SW 1271 (cell line): ENCODE measurements at places on chromosomes 16 and 17.

DNA sequence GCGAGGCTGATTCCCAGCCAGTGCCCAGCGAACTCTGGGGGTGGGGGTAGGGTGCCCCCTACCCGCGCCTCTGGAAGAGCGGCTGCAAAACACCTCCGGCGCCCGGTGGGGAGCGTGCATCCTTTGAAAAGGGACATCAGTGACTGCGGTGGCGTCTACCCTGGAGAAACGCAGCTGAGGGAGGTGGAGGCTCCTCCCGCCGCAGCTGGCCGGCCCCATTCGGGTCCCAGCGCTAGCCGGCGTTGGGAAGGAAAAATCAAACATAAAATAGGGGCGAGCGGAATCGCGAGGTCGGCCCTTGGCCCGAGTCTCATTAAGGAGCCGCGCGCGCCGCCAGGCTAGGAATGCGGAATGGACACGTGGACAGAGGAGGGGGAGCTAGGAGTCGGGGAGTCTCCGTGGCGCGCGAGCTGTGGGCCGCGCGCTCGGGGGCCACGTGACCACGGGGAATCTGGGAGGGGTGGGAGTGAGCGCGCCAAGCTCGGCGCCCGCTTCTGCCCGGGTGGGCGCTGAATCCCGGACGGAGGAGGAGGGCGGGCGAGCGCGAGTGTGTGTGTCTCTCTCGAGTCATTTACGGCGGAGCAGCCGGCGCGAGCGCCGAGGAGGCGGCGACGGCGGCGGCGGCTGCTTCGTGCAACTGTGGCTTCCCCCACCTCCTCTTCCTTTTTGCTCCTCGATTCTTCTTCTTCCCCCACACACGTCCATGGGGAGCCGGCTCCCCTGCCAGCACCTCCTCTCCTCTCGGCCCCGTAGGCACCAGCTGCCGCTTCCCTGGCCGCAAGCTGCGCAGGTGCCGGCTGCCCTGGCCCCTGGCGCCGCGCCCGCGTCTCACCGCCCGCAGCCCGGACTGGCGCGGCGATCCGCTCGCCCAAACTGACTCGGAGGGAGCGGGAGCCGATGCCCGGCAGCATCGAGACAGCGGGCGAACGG is at the start of gene TMEM132E:
TMEM132E (plus strand) TSS at position 566 of the 930 bp plus-strand sequence. CDS start 1,495 bp downstream, outside the sequence.
- DNase-seq, result no peak

GRCh38 chr17:83054518-83055125 is 24.8 kb upstream of the METRNL start:
- no peak for DNase-seq

GRCh38 chr16:62939687-62940086 is 903.4 kb upstream of the CDH8 start:
- no peak for DNase-seq

DNA sequence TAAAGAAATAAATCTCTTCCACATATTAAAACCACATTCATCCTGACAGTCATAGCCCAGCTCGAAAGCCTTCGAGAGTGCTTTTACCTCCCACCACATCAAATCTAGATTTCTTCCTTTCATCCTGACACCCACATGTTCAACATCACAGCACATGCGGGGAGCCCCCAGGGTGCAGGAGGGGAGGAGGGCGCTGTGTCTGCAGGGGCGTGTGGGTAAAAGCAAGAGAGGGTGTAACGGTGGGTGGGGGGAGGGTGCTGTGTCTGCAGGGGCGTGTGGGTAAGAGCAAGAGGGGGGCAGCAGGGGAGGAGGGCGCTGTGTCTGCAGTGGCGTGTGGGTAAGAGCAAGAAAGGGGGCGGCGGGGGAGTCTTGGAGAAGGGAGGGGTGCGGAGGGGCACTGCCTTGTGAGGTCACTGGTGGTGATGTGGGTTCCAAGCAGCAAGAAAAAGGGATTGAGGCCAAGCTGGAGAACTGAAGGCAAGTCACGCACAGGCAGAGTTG is 34.7 kb downstream of the ADCY9 start:
- no peak for DNase-seq

DNA sequence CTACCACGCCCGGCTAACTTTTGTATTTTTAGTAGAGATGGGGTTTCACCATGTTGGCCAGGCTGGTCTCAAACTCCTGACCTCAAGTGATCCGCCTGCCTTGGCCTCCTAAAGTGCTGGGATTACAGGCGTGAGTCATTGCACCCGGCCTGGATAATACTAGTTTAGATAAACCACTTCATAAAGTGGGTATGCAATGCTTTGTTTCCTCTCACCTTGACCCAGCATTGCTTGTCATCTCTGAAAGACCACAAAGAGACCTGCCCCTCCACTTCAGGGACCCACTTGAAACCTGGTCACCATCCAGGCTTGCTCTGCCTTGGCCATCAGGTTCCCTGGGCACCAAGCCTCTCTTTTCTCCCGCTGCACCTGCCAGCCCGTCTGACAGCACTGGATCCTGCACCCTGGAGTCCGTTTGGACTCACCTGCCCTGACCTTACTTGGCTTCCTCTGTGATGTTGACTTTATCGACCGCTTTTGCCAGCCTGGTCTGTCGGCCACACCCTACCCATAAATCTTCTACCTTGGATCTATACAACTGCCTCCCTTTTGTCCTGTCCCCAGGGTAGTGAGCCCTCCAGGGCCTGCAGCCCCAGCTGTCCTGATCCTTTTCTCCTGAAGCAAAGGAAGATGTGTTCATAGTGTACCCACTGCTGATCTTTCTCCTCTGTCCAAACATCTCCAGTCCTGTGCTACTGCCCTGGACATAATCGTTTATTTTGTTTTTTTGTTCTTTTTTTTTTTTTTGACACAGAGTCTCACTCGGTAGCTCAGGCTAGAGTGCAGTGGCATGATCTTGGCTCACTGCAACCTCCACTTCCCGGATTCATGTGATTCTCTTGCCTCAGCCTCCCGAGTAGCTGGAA is 12.7 kb upstream of the ZG16 start:
- DNase-seq, result no peak

DNA sequence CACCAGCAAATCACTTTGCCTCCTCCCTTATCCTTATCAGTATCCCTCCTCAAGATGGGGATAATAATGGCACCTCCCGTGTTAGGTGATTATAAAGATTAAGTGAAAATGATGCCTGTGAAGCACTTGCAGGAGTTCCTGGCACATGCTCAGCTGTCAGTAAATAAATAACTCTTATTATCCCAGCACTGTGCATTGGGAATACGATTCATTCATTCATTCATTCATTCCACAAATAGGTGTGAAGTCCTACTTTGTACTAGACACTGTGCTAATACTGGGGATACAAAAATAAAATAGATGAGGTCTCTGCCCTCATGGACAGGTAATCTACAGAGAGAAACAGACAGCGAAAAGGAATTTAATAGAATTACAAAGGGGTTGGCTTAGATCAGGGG is 2.0 kb downstream of the XYLT2 start:
- no peak for DNase-seq

GRCh38 chr16:11224894-11225676 is 30.9 kb downstream of the SOCS1 start:
- DNase-seq, result no peak

GRCh38 chr17:51668155-51668962 is 408.0 kb downstream of the UTP18 start:
- no peak for DNase-seq

DNA sequence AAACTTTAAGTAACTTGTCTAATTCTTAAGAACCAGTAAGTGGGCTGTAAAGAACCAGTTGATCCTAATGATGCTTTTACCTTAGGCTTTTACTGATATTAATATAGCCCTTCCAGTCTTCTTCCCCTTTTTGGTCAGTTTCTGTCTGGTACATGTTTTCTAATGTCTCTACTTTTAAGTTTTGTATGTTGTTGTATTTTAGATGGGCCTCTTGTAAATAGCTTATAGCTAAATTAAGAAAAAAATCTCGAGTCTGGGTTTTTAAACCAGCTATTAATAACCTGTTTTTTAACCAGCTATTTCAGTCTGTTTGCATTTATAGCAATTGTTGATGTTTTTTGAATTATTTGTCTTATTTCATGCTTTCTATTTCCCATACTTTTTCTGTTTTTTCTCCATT is 79.0 kb downstream of the PITPNC1 start:
- DNase-seq, result no peak

DNA sequence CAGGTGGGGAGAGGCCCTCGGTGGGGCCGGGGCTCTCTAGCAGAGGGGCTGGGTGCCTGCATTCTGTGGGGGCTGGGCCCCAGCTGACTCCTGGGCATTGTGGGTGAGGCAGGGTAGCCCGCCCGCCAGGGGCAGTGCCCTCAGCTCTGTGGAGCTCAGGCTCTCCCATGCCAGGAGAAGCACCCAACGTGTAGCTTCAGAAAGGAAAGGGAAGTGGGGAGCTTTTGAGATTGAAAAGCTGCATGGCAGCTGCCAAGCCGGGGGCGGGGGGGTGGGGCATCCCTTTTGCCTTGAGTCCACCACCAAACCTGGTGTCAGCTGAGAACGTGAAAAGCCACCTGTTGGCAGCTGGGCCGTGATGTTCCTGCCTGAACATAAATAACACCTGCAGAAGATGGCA is 192.1 kb upstream of the CIBAR2 start:
- DNase-seq, result no peak

DNA sequence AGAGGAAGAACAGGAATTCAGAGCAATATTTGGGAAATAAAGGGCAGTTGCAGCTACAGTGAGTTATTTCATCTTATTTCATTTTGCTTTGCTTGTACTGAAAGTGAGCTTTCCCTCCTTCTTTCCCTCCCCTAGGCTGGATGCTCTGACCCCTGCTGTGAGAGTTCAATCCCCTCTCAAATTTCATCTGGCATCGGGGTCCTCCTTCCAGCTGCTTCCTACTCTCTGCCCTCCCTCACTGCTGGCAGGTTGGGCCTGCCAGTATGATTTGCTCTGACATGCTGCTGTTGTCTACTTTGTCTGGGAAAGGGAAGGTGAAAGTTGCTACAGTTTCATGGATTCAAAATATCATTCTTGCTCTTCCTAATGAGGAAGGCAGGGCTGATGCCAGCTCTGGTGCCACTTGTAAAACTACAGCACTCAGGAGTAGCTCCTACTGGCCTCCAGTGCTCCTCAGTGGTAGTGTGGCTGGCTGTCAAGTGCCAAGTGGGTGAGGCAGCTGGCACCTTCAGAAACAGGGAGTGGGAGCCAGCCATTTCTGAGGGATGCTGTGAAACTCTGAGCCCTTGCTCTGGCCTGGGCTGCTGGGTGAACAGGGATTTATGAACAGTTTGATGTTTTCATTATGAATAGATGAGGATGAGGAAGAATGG is 408.6 kb downstream of the HAPSTR1 start:
- DNase-seq, result no peak

- DNase-seq, result no peak
These were observed 24.8 kb downstream of the STH start for GRCh38 chr17:46023783-46024388.
